ENCODE measurements at places on chromosomes 11 and 22. TPM values are rescaled to one million over a fixed set of nuclear protein-coding genes. Genes with fewer than 3 reads are reported as not detected.

- DNase-seq: no peak
These were observed 3.8 kb downstream of the TMEM121B start for GRCh38 chr22:17117400-17117799.

TYR gene
- not detected for total RNA-seq

- DNase-seq: peak; percentile 67
These were observed 34.1 kb upstream of the JAM3 start for GRCh38 chr11:134034496-134035381.

DNA sequence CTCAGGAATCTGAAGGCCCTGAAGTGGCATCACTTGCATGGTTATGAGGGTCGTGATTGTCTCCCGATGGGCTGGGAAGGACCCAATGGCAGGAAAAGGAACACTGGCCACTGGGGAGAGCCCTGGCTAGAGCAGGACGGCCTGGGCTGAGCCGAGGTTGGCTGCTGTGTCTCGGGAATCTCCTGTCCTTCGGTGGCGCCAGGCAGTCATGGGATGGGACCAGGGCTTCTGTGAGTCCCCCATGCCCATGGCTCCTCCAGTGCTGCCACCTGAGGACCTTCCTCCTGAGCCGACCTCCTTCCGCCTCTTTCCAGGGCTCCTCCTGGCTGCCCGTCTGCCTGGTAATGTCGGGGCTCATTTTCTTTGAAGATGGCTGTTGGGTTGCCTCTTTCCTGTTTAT, 1394.0 kb downstream of the BRD1 start:
- DNase-seq: no peak

OR52L1 gene
- total RNA-seq: not detected
